ENCODE measurements at places on chromosomes 16 and 17.

- DNase-seq, result no peak
Measured at GRCh38 chr16:17229766-17230165, 241.0 kb downstream of the XYLT1 start.

DNA sequence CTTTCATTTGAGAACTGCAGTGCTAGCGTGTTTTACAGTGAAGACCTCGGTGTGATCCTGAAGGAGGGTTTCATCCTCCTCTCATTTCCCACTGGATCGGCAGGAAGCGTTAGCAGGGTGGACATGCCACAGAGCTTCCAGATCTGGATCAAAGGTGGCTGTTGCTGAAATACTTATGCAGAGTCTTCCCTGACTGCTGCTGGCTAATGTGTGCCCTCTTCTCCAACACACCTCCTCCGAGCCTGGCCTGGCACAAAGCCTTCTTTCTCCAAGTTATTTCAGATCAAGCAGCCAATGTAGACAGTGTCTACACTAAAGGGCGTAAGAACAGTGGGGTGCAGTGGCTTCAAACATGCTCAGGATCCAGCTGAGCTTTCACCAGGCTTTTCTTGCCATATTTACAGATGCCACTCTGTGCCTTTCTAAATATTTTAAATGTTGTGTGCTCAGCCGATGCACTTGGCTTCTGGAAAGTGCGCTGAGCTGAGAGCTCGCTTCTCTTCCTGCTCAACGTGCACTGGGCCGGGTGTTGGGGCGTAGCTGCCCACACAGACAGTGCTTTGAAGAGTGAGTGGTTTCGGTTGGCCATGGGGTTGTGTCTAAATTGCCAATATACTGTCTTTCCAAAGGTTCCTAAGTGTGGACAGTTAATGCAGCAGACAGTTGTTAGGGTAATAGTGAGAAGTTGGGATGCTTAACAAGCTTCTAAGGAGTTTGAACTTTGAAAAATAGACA lies 2.1 kb downstream of the ZNF750 start:
- DNase-seq, result no peak

GRCh38 chr16:56324406-56324805 lies 100.9 kb downstream of the AMFR start:
- no peak for DNase-seq

- no peak for DNase-seq
Measured at GRCh38 chr17:37488009-37488604, 1.6 kb upstream of the DUSP14 start.

DNA sequence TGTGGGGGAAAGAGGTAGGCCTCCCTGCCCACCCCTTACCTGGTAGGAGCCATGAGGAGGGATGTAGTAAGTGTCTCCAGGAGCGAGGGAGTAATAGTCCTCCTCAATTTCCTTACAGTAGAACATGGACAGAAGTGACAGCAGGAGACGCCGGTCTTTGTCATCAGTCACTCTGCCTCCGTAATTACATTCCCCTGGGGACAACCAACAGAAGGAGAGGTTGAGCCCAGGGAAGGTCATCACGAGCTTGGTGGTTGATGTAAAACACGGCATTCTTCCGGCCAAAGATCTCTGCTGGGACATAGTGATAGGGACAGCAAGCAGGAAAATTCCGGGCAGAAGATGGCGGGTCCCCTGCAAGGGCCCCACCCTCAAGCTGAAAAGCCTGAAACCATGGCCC lies 47.9 kb downstream of the LYRM1 start:
- DNase-seq, result no peak

Measured in stimulated activated CD4-positive, alpha-beta T cell treated with anti-CD3 and anti-CD28 coated beads, TNF-alpha, amount 100 ng/mL, for 24 hours (primary cell).